ENCODE measurements at places on chromosomes 13 and 19.

DNA sequence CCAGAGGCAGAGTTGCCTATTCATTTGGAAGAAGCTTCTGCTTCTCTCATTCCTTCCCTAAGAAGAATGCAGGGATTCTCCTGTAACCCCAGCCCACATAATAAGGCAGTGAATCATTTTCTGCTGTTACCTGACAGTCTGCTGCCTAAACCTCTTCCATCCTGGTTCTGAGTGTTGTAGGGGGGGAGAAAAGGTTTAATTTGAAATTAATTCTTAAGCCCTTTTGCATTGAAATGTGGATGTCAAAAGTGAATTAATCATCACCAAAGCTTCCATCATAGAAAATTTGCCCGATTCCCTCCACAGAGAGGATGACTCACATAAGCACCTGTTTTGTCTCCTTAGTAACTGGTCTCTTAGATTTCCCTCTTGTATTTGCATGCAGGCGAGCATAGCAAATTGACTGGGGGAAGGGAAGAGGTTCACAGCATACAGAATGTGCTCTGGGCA lies 146.7 kb upstream of the FNDC3A start:
- DNase-seq = no peak

GRCh38 chr19:443005-443404 lies 17.8 kb downstream of the SHC2 start:
- no peak for DNase-seq

GRCh38 chr13:48902368-48902767 lies 73.3 kb upstream of the FNDC3A start:
- DNase-seq = no peak

GRCh38 chr13:92175330-92175729 lies 776.9 kb downstream of the GPC5 start:
- DNase-seq = no peak

DNA sequence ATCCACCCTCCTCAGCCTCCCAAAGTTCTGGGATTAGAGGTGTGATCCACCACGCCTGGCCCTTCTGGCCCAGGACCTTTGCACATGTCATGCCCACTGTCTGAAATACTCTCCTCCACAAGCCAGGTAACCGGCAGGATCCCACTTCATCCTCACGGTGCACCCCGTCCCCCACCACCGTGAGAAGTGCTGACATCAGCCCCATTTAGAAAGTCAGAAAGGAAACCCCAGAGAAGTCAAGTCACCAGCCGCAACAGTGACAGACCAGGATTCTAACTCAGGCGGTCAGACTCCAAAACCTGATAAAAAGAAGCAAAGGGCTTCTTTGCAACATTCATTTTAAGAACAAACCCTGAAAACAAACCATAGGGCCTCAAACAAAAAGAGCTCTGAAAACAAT lies 3.9 kb downstream of the CPAMD8 start:
- DNase-seq = no peak

DNA sequence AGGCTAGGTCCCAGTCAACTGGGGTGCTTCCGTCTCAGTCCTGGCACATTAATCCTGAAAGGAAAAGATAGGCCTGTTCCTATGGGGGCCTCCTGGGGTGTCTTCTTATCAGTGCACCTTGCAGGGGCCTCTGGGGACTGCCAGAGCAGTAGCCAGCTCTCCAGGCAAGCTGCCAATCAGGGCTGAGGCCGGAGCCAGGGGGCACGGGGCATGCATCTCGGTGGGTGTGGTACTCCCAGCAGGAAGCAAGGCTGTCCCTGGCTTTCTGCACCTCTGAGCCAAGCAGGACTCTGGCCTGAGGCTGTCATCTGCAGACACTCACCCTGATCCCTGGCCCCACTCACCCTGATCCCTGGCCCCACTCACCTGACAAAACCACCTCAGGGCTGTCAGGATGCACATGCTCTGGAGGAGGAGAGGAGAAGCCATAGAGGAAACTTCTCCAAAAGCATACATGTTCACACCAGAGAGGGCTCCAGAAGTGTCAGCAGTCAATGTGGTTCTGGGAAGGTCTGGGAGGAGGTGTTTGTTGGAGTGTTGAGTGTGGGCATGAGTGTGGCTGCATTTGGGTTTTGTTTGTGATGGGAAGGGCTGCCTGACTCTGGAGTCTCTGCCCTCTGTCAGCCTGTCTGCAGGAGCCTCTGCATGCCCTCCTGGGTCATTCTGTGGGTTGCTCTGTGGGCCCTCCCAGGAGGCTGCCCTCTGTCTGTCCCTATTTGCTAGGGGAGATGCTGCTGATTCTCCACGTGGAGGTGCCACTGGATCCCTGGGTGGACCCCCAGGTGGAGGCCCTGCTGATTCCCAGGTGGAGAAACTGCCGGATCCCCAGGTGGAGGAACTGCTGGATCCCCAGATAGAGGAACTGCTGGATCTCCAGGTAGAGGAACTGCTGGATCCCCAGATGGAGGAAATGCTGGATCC lies 22.7 kb upstream of the KCTD15 start:
- no peak for DNase-seq

DNA sequence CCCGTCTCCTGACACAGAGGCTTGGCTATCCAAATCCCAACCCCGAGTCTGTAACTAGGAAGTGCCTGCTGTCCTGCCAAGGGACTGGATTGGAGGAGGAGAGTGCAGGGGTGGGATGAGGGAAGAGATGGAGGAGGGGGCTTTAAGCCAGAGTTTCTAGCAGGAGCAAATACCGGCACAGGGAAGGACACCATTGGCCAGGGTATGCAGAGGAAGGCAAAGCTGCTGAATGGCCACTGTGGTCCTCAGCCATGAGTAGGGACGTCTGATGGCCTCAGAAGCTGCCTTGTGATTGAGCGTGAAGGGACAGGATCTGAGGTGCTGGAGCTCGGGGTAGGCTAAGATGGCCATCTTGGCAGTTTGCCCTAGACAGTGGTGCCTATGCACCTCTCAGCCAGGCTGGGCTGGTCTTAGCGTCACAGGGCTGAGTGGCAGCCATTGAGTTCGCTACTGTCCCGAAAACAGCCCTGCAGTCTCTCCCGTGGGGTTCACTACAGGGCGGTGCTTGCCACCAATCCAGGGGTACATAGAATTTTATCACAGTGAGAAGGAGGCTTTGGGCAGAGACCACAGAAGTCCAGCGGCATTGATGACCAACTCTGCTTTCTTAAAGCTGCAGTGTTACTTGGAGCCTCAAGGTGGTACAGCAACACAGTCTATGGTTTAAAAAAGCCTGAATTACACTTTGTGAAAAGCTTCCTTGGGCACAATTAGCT lies 61.8 kb downstream of the AKAP11 start:
- DNase-seq = no peak

- no peak for DNase-seq
Measured at GRCh38 chr13:99027661-99028425, 50.0 kb upstream of the DOCK9 start.

DNA sequence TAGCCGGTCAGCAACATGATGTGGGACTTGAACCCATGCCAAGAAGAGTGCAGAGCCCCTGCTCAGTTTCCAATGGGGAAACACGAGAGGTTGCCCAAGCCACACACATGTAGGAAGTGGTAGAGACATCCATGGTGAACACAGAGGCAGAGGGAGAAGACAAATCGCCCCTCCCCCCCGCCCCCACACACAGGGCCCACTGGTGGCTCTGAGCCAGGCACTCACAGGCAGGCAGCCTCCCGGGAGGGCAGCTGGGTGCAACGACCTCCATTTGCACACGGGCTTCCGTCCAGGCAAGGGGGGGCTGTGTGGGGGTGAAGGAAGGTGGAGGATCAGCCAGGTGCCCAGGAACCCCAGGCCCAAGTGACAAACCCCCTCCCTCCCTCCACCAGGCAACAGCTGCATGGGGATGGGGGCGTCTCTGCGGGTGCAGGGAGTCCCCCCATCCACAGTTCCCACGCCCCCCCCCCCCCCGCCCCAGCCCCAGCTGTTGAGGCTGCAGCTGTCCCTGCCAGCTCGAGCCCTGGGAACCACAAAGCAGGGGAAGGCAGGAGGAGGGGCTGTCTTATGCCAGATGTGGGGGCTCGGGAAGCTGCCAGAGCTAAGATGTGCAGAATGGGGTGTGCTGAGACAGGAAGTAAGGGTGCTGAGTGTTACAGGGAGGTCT lies 3.4 kb downstream of the NOTCH3 start:
- DNase-seq = peak; percentile 81

DNA sequence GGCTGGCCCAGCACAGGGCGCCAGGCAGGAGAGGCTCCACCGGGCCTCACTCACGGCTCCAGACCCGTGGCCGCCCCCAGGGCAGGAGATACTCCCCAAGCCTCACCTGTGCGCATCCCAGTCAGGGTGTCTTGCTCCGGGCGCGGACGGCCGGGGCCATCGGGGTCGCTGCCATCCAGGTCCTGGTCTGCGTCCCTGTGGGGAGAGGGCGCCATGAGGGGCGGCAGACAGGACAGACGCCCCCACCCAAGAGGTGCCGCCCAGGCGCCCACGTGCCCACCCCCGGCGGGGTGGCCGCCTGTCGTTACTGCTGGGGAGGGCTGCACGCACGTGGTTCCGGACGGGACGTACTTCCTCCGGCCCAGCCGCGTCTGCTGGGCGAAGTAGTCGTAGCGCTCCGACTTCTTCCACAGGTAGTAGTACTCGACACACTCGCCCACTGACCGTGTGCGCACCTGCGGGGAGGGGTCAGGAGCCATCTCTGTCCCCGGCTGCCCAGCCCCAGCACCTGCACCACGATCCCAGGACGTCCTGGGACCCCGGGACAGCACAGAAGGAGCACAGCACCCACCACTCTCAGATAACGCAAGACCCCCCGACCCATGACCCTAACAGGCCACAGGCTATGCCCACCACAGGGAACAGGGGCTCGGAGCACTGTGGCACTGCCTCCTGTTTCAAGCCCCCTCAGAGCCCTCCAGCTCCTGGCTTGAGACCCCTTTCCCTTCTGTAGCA lies 17.4 kb upstream of the PLPP2 start:
- no peak for DNase-seq

DNA sequence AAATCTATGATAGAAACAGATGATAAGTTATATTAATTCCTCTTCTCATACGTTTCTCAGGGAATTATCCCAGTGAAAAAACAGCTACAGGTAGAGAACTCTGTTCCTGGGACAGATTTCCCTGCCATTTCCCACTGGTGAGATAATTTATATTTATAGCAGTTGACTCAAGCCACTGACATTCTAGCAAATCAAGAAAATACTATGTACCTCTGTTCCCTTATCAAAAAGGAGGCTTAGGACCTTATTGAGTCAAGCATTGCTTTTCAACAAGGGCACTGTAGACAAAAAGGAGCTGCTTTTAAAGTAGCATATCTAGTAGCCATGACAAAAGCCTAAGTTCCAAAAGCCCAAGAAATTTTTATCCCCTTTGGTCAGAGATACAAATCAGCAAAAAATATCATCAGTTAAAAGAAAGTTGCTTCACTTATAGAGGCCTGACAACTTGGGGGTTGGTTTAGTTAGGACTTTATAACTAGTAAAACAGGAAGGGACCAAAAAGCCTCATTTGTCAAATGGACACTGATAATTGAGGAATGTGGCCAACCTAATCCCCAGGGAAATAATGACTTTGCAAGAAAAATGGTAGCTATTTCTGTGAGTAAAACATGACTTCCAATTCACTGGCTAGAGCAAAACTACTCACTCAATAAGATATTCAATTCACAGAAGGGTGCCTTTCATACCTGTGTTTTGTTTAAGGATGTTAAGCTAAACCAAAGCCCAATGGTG lies 652.5 kb downstream of the SLITRK1 start:
- no peak for DNase-seq

- no peak for DNase-seq
Measured at GRCh38 chr13:69180034-69180433, 927.6 kb upstream of the ATXN8OS start.

DNA sequence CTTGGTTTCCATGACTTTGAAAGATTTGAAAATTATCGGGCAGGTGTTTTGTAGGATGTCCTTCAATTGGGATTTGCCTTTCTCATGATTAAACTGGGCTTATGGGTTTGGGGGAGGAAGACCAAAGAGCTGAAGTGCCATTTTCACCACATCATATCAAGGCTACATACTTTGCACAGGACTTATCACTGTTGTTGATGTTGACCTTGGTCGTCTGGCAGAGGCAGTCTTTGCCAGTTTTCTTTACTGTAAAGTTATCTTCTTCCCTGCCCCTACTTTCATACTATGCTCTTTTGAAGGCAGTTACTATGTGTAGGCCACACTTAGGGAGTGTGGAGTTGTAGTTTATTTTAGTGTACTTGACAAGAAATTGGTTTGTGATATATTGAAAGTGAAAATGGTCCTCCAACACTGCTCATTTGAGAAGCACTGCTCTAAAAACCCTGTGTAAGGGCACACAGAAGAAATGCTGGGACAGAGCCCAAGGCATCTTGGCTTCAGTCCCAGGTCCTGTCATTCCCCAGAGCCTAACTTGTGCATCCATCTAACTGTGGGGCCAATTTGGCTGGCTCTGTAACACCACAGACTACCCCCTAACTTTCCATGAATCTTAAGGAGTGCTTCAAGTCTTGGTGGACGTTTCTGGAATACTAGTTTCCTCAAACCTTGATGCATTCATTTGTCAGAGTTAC lies 384.9 kb downstream of the KCNRG start:
- DNase-seq = no peak

GRCh38 chr19:32176591-32176990 lies 168.8 kb upstream of the ZNF507 start:
- no peak for DNase-seq

DNA sequence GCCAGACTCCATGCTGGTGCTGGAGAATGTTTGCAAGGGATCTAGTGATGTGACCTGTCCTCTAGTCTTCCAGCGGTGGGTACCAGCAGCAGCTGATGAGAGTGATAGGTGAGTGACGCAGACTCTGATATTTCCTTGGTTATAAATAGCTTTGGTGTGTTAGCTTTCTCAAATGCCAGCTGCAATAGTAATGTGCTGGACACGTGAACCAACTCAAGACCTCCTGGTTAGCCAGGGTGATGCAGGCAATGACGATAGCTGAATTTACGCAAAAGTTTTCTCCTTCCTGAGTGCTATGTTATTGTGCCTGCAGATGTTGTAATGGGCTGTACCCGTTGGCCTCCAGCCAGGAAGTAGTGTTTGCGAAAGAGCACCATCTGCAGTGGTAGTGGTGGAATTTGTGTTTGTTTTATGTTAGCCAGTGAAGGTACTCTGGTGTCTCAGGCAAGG lies 129.5 kb downstream of the CYSLTR2 start:
- peak; percentile 79 for DNase-seq
